ENCODE measurements at places on chromosomes 7 and 10. TPM values are rescaled to one million over a fixed set of nuclear protein-coding genes. Genes with fewer than 3 reads are reported as not detected.

DNA sequence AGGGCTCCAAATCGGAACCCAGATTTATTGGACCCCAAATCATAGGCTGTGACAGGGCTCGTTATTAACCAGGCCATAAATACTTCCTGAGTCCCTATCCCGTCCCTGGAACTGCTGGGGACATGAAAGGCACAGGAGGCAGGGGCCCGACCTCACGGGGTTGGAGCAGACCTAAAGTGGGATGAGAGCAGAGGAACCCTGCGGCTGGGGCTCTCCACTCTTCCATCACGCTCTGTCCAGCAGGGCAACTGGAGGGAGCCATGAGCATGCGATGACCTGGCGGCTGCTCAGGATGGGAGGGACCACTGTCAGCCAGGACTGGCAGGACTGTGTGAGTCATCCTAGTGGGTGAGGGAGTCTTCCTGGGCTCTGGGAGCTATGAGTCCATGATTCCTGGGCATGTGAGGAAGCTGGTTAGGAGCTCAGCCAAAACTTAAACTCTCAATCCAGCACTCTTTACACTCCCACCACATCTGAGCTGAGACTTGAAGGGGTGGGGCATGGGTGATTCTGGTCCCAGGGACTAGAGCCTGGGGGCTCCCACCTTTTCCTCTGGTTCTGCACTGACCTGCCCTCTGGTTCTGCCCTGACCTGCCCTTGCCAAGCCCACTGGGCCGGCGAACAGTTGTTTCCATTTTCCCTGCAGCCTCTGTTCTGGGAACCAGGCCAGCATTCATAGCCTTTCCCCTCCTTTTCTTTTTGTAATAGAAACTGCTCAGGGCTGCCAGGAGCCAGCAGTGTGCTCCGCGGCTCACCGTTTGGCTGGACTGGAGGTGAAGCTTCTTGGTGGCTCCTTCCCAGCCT, 47.1 kb downstream of the SYPL1 start:
- peak; percentile 99 for DNase-seq

DNA sequence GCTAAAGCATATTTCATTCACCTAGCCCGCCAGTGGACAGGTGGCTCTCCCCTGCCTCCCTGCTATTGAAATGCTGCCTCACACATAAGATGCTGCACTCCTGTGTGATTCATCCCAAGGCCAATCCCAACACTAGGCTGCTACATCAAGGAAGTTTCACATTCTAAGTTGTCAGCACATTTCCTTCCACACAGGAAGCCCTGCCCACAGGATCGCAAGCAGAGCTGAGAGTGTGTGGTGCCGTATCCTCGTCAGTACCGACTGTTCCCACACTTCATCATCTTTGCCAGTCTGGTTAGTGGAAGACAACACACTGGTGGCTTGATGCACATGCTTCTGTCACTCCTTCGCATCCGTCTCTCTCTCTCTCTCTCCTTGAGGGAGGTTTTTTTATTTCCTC, 194.3 kb upstream of the PPP2R2D start:
- DNase-seq = no peak

- no peak for DNase-seq
Measured at GRCh38 chr10:4127518-4128315, 342.7 kb upstream of the KLF6 start.

- DNase-seq = no peak
Measured at GRCh38 chr10:48389272-48389671, 82.8 kb downstream of the MAPK8 start.

DNA sequence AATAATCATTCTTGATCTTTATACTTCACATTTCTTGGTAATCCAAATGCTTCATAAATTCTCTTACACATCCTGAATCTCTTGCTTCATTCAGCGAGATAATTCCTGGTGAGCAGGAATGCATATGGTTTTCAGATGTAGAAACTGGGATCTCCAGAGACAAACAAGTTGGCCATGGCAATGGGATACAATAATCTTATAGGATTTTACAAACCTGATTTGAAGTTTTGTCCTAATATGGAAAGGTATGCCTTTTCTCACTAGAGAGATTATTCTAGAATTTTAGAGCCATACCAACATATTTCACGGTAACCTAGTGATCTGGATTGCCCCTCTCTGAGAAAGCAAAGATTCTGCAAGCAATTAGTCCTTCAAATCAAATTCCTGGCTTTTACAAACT, 13.1 kb upstream of the TRDMT1 start:
- DNase-seq = no peak

- no peak for DNase-seq
Measured at GRCh38 chr10:120823266-120823665, 27.9 kb upstream of the WDR11 start.

DNA sequence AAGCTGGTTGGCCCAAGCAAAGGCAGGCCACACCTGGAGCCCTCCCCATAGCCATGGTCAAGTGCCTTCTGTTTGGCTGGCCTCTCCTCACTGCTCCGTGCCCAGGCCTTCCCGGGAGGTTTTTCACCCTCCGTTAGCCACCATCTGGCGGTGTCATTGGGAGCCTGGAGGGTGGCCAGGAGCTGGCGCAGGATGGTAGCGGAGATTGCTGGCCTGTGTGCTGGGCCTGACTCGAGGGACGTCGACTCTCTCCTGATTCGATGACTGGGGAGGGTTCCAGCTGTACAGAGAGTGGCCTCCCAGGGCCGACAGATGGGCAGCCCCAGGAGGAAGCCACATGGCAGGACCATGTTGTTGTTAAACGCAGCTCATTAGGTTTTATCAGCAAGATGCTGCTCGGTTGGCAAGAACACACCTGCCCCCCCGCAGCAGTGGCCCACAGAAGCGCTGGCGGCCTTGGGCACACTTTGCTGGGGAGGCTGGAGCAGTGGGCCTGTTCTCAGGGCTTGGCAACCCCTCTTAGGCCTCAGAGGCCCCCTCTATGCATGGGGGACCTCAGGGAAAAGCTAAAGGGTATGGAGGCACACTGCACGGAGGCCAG, 64.0 kb upstream of the CACUL1 start:
- no peak for DNase-seq

- no peak for DNase-seq
Measured at GRCh38 chr7:157540020-157540419, 203.2 kb downstream of the DNAJB6 start.

DNA sequence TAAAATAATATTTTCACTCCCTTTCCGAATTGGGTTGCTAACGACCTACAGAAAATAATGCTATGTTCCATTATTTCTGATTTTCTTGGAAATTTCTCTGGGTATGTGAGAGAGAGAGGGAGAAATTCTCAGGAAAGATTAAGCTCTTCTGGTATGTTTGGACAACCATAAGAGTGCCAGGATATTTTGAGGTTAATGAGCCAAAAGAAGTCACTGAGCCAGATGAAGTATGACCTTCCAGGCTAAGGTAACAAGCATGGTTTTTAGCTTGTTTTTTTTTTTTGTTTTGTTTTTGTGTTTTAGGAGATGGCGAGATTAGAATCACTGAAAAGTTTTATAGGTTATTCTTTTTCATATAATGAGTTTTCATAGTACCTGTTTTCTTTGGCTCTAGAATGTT, 171.0 kb upstream of the FOXP2 start:
- DNase-seq = no peak

- DNase-seq = peak; percentile 88
Measured at GRCh38 chr7:17679458-17679857, 260.8 kb downstream of the SNX13 start.

Gene PMPCB
- total RNA-seq = 104 TPM

Gene SPDYE3
- not detected for total RNA-seq

Gene TMEM72
- total RNA-seq = not detected

Gene STEAP4
- 0.29 TPM for total RNA-seq

Gene BNIP3
- 67.9 TPM for total RNA-seq

Gene COL17A1
- total RNA-seq = 2.4 TPM

Gene ZNF3
- 26.2 TPM for total RNA-seq

Gene PIP4K2A
- 74.9 TPM for total RNA-seq

Gene PBLD
- 9.2 TPM for total RNA-seq

Gene RAB11FIP2
- total RNA-seq = 21.6 TPM

Gene COL28A1
- total RNA-seq = not detected

Gene SSBP1
- total RNA-seq = 380 TPM

Data from A172 (cell line).